ENCODE measurements at places on chromosomes 5 and 9.

DNA sequence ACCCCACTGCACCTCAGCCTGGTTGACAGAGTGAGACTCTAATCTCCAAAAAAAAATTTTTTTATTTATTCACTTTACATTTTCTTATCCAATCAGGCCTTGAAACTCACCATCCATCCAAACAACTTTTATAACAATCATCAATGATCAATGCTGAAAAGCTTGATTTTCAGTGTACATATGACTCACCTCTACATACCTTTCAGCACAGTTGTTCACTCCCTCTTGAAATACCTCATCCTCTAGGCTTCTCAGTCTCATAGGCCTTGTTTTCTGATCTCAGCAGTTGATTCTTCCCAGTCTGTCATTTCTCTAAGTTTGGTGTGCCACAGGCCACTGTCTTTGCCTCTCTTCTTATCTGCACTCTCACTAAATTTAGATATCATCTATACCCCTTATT, 36.2 kb downstream of the GRIN3A start:
- DNase-seq = no peak

DNA sequence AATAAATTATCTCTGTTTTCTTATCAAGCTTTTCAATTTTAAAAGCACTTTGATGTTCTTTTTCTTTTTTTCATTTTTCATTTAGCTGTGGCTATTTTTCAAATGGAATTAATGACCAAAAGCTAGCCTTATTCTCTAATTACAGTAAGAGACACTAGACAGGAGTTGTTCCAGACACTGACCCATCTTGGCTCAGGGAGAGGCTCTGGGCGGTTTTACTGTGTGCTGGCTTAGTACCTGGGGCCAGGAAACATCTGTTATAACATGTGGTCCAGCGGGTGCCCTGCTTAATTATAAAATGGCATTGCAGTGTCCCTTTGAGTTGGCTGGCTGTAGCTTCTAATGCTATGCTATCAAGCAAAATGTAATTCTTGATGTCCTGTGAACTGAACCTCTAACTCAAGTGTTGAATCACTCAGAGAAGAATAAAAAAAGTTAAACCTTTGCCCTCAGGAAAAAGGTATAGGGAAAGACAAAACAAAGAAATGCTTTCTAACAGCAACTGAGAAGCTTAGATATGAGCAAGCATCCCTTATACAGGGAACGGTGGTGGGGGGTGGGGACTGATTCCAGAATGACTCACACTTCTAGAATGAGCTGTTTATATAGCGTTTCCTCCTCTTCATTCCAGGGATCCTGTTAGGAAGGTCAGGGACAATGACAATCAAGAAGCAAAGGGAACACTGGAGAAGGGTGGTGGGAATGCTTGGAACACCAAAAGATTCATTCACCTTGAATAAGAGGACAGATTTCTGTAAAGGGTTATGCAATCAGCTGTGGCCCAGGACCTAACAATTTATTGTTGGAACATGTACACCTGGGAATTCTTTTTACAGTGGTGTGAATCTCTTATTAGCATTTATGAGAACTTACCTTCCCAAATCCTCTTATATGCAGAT, 58.7 kb upstream of the NFIB start:
- DNase-seq = no peak

- DNase-seq = no peak
Measured at GRCh38 chr9:5764130-5764868, 68.6 kb downstream of the ERMP1 start.

DNA sequence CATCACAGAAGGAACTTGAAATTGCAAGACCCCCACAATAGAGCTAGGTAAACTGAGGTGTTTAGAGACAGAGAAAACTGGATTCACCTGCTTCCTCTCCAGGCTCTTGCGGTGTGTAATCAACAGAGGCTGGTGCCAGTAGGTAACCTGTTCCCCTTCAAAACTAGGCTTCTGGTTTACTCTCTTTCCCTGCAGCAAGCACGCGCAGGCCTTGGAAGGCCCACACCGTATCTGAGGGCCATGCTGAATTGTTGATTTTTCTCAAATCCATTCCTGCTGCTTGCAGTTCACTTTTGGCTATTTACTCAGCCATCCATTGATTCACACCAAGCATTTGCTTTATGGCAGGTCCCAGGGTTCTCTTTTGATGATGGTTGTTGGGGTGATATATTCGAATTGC, 667 bp upstream of the FRRS1L start:
- no peak for DNase-seq

- DNase-seq = no peak
Measured at GRCh38 chr5:154630410-154630809, 124.8 kb upstream of the LARP1 start.

- no peak for DNase-seq
Measured at GRCh38 chr9:107154766-107155165, 128.3 kb upstream of the RAD23B start.

GRCh38 chr5:92962752-92963151, 618.3 kb downstream of the NR2F1-AS1 start:
- DNase-seq = no peak

DNA sequence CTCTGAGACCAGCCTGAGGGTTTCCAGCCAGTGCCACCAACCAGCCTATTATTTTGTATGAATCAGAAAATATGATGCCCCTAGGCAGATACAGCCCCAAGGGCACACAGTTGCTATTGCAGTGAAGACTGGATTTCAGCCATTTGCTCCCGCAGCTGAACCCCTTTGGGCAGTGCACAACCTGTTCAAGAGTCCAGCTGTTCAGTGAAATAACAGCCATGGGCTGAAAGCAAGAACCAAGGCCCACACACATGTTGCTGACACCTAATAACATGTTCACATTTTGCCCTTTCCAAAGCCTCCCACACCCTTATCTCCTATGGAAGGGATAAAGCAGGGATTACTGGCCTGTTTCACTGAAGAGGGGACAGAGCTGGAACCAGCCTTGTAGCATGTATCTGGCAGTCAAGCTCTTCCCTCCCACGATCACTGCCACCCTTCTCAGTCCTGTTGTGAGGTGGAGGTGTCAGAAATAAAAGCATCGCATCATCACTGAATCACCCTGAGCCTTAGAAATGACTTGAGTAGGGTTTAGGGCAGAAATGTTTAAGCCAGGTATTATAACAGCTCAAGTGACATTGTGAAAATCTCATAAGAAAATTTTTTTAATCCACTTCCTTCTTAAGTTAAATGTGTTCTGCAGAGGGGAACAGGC, 137.1 kb upstream of the FSTL4 start:
- no peak for DNase-seq

DNA sequence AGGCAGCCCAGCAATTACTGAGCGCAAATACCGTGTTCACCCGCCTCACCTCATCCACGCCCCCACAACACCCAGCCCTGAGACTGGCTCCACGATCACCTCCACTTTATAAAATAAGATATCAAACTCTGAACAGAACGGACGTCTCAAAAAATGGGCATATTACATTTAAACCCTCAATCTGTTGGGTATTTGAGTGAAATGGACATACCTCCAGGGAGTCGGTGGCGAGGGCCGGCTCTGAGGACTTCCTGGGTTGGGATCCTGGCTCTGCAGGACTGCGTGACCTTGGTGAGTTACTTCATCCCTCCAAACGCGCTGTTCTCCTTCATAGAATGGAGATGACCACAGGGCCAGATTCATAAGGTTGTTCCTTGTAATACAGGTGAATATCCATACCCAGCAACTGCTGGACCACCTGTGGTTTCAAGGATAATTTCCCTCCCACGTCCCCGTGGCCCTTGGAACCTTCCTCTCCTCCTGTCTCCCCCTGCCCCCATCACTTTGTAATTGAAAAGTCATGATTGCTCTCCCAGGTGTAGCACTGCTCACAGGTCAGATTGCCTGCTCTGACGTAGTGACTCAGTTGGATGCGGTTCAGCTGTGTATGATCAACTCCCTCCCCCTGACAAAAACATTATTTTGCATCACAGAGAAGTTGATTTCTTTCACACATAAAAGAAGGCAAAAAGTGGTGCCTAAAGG, 135.6 kb downstream of the KCNIP1 start:
- no peak for DNase-seq

- DNase-seq = no peak
Measured at GRCh38 chr9:130147910-130148309, 24.3 kb upstream of the NCS1 start.

DNA sequence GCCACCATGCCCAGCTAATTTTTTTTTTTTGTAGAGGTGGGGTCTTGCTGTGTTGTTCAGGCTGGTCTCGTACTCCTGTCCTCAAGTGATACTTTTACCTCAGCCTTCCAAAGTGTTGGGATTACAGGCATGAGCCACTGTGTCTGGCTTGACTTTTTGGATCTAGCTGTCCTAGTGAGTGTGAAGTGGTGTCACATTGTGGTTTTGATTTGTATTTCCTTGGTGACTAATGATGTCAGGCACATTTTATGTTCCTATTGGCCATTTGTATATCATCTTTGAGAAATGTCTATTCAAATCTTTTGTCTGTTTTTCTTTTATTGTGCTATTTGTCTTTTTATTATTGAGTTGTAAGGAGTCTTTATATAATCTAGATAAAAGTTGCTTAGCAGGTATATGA, 53.5 kb upstream of the MCCC2 start:
- DNase-seq = no peak

GRCh38 chr5:2143646-2144353, 261.1 kb upstream of the IRX4 start:
- DNase-seq = no peak

DNA sequence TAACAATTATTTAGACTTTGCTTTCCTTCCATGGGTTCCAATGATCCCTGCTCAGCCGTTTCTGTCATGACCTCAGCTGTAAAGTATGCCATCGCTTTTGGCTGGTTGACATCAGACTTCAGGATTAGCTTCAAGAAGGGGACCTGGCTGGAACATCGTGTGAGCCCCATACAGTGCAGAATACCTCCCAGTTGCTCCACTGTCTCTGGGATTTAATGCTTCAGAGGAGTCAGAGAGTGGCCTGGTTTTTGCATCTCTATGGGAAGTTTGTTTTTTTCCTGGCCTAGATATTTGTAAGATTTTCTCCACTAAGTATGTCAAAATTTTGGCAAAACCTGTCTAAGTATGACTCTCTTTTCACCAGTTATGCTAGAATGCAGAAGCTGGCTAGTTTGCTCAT, 216.9 kb downstream of the GABBR2 start:
- no peak for DNase-seq

DNA sequence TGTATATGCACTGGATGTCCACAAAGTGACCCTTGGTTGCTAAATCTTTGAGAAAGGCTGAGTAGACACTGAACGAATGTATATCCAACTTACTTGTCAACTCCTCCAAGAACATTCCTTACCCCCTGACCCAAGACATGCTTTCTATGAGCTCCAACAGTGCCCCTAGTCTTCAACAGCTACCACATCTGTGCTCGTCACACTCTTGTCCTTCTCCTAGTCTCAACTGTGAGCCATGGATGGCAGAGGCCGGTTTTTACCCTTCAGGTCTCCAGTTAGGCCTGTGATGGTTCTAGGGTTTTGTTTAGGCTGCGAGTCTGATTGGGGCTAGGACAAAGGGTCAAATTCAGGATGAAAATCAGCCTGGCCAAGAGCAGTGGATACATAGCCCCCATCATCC, 19.0 kb upstream of the GPX3 start:
- no peak for DNase-seq

- DNase-seq = no peak
Measured at GRCh38 chr9:3243683-3244082, 282.1 kb downstream of the RFX3 start.

- no peak for DNase-seq
Measured at GRCh38 chr9:89455356-89455824, 42.5 kb downstream of the SEMA4D start.

GRCh38 chr9:84975926-84976325, 306.4 kb downstream of the NTRK2 start:
- no peak for DNase-seq

GRCh38 chr9:97561501-97561900, 60.0 kb downstream of the TMOD1 start:
- no peak for DNase-seq

DNA sequence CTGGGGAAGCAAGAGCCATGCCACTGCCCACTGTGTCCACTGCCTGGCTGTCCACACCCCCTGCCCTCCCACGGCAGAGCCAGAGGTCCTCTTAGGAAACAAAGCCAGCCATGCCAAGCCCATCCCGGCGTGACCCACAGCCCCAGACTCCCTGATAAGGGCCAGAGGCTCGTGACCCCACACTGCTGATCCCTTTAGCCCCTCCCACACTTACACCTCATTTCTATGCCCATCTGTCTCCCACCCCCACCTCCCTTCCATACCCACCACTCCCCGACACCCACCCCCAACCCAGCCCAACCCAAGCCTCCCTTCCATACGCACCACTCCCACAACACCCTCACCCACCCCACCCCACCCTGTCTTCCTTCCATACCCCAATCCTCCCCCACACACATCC, 17.3 kb downstream of the PTGES start:
- no peak for DNase-seq

- no peak for DNase-seq
Measured at GRCh38 chr9:131067625-131068024, 28.7 kb upstream of the AIF1L start.

GRCh38 chr5:3343211-3343610, 252.4 kb upstream of the IRX1 start:
- no peak for DNase-seq

DNA sequence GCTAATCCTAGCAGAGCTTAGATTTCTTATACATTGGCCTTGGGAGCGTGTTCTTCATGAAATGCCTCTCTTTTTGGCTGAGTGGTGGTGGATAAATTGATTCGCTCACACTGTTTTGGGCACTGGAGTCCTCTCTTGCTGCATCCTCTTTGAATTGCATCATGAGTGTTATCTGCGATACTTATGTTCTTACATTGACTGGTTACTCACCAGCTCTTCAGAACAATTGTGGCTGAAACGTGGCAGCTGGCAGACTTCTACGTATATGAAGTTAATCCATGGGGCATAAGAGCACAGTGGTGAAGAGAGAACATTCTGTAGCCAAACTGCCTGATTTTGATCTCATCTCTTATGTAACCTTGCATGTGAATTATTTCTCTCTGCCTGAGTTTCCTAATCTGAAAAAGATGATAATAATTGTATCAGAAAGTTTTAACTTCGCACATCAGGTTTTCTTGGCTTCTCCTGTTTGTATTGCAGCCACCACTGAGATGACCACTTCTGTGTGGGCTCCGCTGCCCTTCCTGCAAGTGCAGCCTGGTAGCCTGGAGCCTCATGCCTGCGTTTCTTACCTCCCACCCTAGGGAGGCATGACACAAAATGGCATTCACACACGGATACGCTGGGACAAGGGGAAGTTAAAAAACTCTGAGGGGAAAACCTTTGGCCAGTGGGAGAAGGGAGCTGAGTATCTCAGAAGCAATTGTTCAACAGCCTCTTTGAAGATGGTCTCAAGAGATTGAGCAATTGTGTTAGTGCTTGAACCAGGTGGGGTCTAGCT, 295.2 kb downstream of the ARHGAP26 start:
- no peak for DNase-seq

DNA sequence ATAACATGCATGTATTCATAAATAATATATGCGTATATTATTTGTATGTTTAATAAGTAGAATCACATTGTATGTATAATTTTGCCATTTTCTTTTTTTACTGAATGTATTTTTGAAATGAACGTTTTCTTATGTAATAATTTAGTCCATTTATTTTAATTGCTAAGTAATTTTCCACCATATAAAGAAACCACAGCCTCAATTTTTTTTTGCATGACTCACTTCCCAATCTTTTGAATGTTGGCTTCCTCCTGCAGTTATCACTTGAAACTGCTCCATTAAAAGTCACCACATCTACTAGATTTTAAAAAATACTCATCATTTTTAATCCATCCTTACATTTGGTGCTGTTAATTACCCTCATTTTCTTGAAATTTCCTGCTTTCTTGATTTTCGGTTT, 363.3 kb upstream of the MEF2C start:
- no peak for DNase-seq
